HFFc6 (cell line): ENCODE measurements at places on chromosomes 3 and 15.

- peak; percentile 13 for DNase-seq
- H3K27ac ChIP-seq = no peak overlapping the region
Measured at GRCh38 chr3:11060500-11061251, 68.1 kb downstream of the SLC6A1 start.

DNA sequence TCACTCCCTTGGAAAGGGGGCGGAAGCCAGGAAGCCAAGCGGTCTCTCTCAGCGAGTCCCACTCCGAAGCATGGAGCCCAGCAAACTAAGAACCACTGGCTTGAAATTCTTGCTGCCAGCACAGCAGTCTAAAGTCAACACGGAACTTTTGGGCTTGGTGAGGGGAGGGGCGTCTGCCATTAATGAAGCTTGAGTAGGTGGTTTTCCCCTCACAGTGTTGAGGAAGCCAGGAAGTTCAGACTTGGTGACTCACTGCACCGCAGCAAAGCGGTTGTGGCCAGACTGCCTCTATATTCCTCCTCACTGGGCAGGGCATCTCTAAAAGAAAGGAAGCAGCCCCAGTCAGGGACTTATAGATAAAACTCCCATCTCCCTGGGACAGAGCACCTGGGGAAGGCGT is 665.4 kb upstream of the CBLB start:
- peaks cover 17% of the 10 kb centered on the region for H3K36me3 ChIP-seq
- peaks cover 2% of the 10 kb centered on the region for H3K27me3 ChIP-seq
- H3K4me1 ChIP-seq = peaks cover 15% of the 10 kb centered on the region
- H3K27ac ChIP-seq = peak overlapping the region; percentile 16; the same call in 1 of the 2 replicates
- H3K4me3 ChIP-seq = no peak overlapping the region
- peak; percentile 25 for DNase-seq

GRCh38 chr15:80982205-80982604 is 7.4 kb downstream of the MESD start:
- no peak overlapping the region for H3K4me3 ChIP-seq
- H3K27ac ChIP-seq = peak overlapping the region; percentile 10; the same call in 1 of the 2 replicates
- DNase-seq = no peak
- H3K27me3 ChIP-seq = no peaks in the 10 kb centered on the region

GRCh38 chr3:22555753-22556435 is 647.2 kb upstream of the UBE2E2 start:
- no peak overlapping the region for H3K4me3 ChIP-seq
- H3K27me3 ChIP-seq = no peaks in the 10 kb centered on the region
- H3K27ac ChIP-seq = no peak overlapping the region
- H3K4me1 ChIP-seq = no peaks in the 10 kb centered on the region

GRCh38 chr3:33791477-33792166 is 6.8 kb upstream of the PDCD6IP start:
- H3K4me3 ChIP-seq = no peak overlapping the region
- peaks cover 33% of the 10 kb centered on the region for H3K4me1 ChIP-seq
- H3K27me3 ChIP-seq = no peaks in the 10 kb centered on the region; the same call in 1 of the 2 replicates
- H3K36me3 ChIP-seq = peaks cover 8% of the 10 kb centered on the region

DNA sequence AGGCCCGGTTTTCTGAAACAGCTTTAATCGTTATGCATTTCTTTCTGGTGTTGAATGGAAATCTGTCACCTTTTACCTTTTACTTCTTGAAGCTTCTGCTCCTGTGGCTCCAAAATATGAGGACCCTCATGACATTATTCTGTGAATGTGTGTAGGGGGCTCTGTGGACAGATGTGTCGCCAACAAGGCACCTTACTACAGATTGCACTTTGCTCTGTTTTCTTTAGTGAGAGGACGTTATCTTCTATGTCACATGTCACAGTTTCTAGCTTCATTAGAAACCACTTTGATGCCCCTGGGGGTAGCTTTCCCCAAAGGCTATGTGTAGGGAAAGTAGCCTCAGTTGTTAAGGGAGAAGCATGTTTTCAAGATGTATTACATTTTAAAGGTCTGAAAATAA is 195.6 kb downstream of the ZNF621 start:
- H3K4me3 ChIP-seq = no peak overlapping the region
- no peaks in the 10 kb centered on the region for H3K4me1 ChIP-seq
- H3K27me3 ChIP-seq = no peaks in the 10 kb centered on the region; the same call in 1 of the 2 replicates
- DNase-seq = no peak
- H3K27ac ChIP-seq = no peak overlapping the region

- DNase-seq = no peak
- no peaks in the 10 kb centered on the region for H3K27me3 ChIP-seq
- H3K4me1 ChIP-seq = no peaks in the 10 kb centered on the region
- H3K27ac ChIP-seq = no peak overlapping the region
- H3K4me3 ChIP-seq = no peak overlapping the region
- H3K36me3 ChIP-seq = no peaks in the 10 kb centered on the region
Measured at GRCh38 chr3:132867956-132868355, 145.7 kb upstream of the NPHP3 start.

GRCh38 chr3:75951941-75952340 is 166.6 kb upstream of the ZNF717 start:
- no peak overlapping the region for H3K27ac ChIP-seq
- H3K4me3 ChIP-seq = no peak overlapping the region
- no peak for DNase-seq
- H3K27me3 ChIP-seq = no peaks in the 10 kb centered on the region; the same call in 1 of the 2 replicates

- no peaks in the 10 kb centered on the region for H3K36me3 ChIP-seq
- no peak overlapping the region for H3K4me3 ChIP-seq
- no peak overlapping the region for H3K27ac ChIP-seq
- H3K27me3 ChIP-seq = peaks cover 57% of the 10 kb centered on the region
- no peak for DNase-seq
Measured at GRCh38 chr15:70132139-70132538, 34.4 kb upstream of the TLE3 start.

DNA sequence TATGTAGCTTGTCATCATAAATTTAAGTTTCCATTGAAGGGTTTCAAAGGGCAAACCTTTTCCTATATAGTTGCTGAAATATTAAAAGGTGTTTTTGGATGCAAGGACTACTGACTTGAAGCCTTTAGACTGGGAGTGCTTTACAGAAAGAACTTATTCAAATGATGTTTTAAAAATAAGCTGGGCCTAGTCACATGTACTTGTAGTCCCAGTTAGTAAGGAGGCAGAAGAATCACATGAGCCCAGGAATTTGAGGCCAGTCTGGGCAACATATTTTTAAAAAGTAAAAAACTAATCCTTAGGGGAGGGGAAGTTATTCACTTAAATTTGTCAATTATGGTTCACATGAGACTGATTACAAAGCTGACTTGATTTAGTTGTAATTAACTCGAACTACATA is 65.0 kb downstream of the SMARCC1 start:
- peaks cover 20% of the 10 kb centered on the region for H3K4me1 ChIP-seq
- H3K27me3 ChIP-seq = no peaks in the 10 kb centered on the region
- DNase-seq = no peak
- peak overlapping the region; percentile 56; the same call in 1 of the 2 replicates for H3K27ac ChIP-seq
- H3K4me3 ChIP-seq = no peak overlapping the region

- H3K4me3 ChIP-seq = no peak overlapping the region
- no peak overlapping the region for H3K27ac ChIP-seq
- H3K36me3 ChIP-seq = no peaks in the 10 kb centered on the region
- peaks cover 1% of the 10 kb centered on the region; the same call in 1 of the 2 replicates for H3K27me3 ChIP-seq
- DNase-seq = no peak
Measured at GRCh38 chr3:16838561-16838960, 46.2 kb upstream of the PLCL2 start.

GRCh38 chr3:75332794-75333193 is 331.3 kb upstream of the FRG2C start:
- no peak overlapping the region for H3K4me3 ChIP-seq
- peaks cover 31% of the 10 kb centered on the region for H3K27me3 ChIP-seq
- no peaks in the 10 kb centered on the region for H3K36me3 ChIP-seq
- no peak for DNase-seq
- no peaks in the 10 kb centered on the region for H3K4me1 ChIP-seq

- H3K4me1 ChIP-seq = peaks cover 8% of the 10 kb centered on the region; the same call in 1 of the 2 replicates
- peaks cover 28% of the 10 kb centered on the region for H3K27me3 ChIP-seq
- no peaks in the 10 kb centered on the region for H3K36me3 ChIP-seq
- H3K4me3 ChIP-seq = no peak overlapping the region
- H3K27ac ChIP-seq = no peak overlapping the region
Measured at GRCh38 chr15:76994496-76994895, 430 bp upstream of the PSTPIP1 start.

GRCh38 chr3:171883257-171883892 is 40.2 kb downstream of the TMEM212 start:
- H3K27me3 ChIP-seq = no peaks in the 10 kb centered on the region
- H3K4me3 ChIP-seq = no peak overlapping the region
- no peaks in the 10 kb centered on the region for H3K36me3 ChIP-seq
- H3K27ac ChIP-seq = no peak overlapping the region

- peaks cover 6% of the 10 kb centered on the region; the same call in 1 of the 2 replicates for H3K36me3 ChIP-seq
- no peak overlapping the region for H3K4me3 ChIP-seq
- H3K27ac ChIP-seq = no peak overlapping the region
- no peaks in the 10 kb centered on the region for H3K4me1 ChIP-seq
- no peaks in the 10 kb centered on the region; the same call in 1 of the 2 replicates for H3K27me3 ChIP-seq
Measured at GRCh38 chr3:54600441-54601204, 327.2 kb downstream of the LRTM1 start.

DNA sequence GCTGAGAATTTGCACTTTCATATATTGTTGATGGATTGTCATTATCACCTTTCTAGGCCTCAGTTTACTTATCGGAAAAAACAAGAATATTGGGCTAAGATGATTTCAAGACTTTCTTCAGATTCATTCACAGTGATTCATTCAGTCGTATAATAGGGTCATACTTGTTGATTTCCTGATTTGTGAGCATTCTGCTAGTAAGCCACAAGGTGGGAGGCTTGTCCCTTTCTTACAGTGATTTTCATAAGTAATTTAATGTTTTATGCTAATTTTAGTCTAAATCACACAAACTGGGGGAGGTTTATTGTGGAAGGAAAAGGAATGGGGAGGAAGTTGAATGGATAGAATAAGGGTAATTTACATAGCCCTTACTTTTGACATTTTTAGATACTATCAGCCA is 126.8 kb upstream of the GOLGA6L4 start:
- H3K36me3 ChIP-seq = no peaks in the 10 kb centered on the region
- no peak overlapping the region for H3K27ac ChIP-seq
- H3K4me3 ChIP-seq = no peak overlapping the region
- no peaks in the 10 kb centered on the region for H3K4me1 ChIP-seq

GRCh38 chr3:194067949-194068362 is 68.0 kb upstream of the HES1 start:
- H3K27me3 ChIP-seq = peaks cover 19% of the 10 kb centered on the region
- peaks cover 12% of the 10 kb centered on the region; the same call in 1 of the 2 replicates for H3K36me3 ChIP-seq
- peaks cover 21% of the 10 kb centered on the region for H3K4me1 ChIP-seq
- peak; percentile 34 for DNase-seq

DNA sequence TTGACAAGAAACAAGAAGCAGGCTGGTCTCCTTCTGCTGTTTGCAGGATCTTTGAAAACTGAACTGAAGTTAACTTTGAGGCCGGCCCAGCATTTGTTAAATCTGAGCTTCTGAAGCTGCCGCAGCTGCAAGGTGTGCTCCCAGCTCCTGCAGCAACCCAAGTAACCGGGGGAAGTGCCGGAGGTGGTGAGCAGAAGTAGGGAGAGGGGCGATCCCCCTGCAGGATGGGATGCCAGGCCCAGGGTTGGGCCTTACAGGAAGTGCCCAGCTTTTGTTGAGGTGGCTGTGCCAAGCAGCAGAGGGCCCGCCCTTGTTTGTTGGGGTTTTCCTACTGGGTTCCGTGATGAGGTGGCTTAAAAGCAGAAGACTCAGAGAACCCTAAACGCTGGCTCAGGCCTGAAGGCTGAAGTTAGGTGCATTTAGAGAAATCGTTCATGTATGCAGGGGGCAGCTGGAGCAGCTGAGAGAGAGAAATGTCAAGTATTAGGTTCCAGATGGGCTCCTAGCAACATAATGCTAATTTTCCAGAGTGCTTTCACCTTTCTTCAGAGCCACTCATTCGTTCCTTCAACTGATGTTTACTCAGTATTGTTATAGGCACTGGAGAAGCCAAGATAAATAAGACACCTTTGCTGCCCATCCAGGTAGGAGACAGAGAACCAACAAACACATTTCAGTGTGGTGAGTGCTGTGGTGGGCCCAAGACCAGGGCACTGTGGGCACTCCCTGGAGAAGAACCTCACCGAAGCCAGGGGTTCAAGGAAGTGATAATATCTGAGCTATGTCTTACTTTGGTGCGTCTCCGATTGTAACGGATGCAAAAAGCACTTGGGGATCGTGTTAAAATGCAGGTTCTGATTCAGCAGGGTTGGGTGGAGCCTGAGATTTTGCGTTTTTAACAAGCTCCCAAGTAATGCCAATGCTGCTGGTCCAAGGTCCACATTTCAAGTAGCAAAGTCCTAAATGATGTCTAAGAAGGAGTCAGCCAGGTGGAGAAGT is 42.2 kb upstream of the PLCL2 start:
- H3K36me3 ChIP-seq = no peaks in the 10 kb centered on the region
- no peak for DNase-seq
- H3K27ac ChIP-seq = no peak overlapping the region
- H3K4me3 ChIP-seq = no peak overlapping the region
- peaks cover 13% of the 10 kb centered on the region; the same call in 1 of the 2 replicates for H3K4me1 ChIP-seq

- H3K27ac ChIP-seq = peak within 1 kb of the TSS; percentile 96
- peaks cover 4% of the 10 kb centered on the region; the same call in 1 of the 2 replicates for H3K27me3 ChIP-seq
- DNase-seq = peak; percentile 93
Measured at GRCh38 chr3:172039436-172040077, at the start of gene FNDC3B. Gene FNDC3B (plus strand): TSS chr3:172039578. CDS start chr3:172112480, 72,902 bp downstream.

GRCh38 chr3:150797155-150797554 is 34.2 kb upstream of the SIAH2 start:
- H3K27ac ChIP-seq = no peak overlapping the region
- H3K36me3 ChIP-seq = no peaks in the 10 kb centered on the region
- no peak overlapping the region for H3K4me3 ChIP-seq
- H3K27me3 ChIP-seq = peaks cover 15% of the 10 kb centered on the region

DNA sequence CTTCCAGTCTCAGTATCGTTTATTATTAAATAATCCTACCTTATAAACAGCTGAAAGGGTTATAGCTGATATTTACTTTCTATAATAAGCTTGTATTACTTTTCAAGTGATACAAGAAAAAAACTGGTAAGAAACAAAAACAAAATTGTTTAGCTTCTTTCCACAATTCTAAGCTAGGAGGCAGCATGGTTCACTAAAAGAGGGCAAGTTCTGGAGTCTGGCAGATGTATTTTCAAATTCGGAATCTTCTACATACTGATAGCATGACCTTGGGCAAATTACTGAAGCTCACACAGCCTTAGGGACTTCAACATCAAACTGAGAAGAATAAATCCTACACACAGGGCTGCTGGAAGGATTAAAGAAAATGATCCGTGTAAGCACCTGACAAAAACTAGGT is 15.4 kb downstream of the C15orf62 start:
- H3K4me3 ChIP-seq = no peak overlapping the region
- no peak for DNase-seq
- no peak overlapping the region; the same call in 1 of the 2 replicates for H3K27ac ChIP-seq
- H3K27me3 ChIP-seq = no peaks in the 10 kb centered on the region
- peaks cover 14% of the 10 kb centered on the region for H3K4me1 ChIP-seq
- H3K36me3 ChIP-seq = no peaks in the 10 kb centered on the region

DNA sequence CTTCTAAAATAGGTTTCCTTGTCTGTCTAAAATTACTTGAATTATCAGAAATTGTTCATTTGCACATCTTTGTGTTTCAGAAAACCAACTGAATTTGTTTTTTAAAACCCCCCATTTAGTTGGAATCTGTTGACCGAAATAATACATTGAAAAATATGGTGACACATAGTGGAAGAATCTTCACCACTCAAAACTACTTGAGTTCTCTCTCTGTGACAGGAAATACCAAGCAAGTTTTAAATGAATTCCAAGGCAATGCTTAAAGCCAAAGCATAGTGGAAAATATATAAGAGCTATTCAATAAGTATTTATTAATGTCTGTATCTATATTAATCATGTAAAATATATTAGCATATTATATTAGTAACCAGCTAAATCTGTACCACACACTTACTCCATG is 224.9 kb upstream of the COL8A1 start:
- peak; percentile 51 for DNase-seq
- no peaks in the 10 kb centered on the region for H3K27me3 ChIP-seq
- H3K27ac ChIP-seq = peak overlapping the region; percentile 53
- peak overlapping the region; percentile 55 for H3K4me3 ChIP-seq
- H3K36me3 ChIP-seq = no peaks in the 10 kb centered on the region
